ENCODE measurements at places on chromosomes 5 and 9. TPM values are rescaled to one million over a fixed set of nuclear protein-coding genes. Genes with fewer than 3 reads are reported as not detected.

Gene NFIB
- 104 TPM for total RNA-seq

Gene C8G
- 1.1 TPM for total RNA-seq

DNA sequence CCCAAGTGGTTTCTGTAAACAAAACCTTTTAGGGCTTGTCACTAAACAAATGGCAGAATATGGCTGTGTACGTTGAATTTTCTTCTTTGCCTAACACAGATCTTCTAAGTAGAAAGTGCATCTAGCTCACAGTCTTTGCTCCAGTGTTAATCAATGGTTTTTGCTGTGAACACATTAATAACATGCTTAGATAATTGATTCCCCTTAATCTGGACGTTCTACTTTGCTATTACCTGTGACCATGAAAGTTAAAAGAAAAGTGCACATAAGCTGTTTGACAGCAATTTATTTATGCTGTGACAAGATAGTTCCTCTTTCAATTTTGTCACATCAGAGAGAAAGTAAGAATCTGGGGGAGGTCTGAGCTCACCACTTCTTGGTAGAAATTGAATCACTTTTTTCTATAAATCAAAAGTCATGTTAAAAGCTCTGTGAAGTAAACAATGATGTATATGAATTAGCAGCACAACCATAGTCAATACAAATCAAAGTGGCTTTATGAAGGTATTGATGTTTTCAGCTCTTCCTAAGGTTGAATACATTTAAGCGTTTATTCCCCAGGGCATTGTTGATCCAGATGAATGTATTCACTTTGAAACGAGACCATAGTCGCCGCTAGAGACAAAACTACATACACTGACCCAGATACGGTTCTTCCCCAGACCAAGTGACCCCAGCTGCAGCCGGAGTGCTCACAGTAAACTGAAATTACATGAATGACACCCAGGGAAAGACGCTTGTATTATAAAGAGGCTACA lies 174.6 kb upstream of the ZNF608 start:
- DNase-seq: no peak

GRCh38 chr5:168609806-168610482 lies 30.8 kb upstream of the PANK3 start:
- DNase-seq: no peak

All from Right ventricle myocardium superior (tissue), 1 donor.